Osteoblast (primary cell): ENCODE measurements at places on chromosomes 3 and 15.

- DNase-seq = no peak
These were observed 245.4 kb downstream of the ERC2 start for GRCh38 chr3:56222866-56223265.

DNA sequence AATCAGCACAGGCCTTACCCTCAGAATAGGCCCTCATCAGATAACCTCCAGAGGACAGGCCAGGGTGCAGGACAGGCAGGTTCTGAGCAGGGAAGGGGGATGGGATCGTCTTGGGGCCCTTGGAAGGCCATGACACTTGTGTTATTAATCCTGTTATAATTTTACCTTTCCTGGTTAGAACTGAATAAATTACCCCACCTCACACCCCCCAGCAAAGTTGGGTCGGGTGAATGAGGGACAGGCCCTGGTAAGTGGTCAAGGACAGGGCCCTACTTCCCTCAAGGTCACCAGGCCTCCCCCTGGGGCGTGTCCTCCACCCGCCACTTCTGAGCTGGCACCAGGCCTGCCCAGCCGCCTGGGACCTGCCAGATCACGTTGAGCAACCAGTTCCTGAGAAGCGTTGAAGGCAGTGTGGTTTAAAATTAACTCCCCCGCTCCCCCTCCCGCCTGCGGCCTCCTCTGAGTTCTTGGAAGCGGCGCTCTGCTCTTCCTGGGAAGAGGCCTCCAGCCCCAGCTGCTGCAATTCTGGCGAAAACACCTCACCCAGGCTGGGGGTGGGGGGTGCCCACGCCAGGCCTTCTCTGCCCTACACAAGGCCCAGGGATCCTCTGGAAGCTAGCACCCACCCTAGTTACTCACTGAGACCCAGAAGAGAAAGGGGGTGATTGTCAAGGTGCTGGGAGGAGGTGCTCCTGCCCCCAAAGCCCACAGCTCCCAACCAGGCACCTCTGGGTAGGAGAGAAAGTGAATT is 10.6 kb downstream of the CISH start:
- DNase-seq = peak; percentile 97

DNA sequence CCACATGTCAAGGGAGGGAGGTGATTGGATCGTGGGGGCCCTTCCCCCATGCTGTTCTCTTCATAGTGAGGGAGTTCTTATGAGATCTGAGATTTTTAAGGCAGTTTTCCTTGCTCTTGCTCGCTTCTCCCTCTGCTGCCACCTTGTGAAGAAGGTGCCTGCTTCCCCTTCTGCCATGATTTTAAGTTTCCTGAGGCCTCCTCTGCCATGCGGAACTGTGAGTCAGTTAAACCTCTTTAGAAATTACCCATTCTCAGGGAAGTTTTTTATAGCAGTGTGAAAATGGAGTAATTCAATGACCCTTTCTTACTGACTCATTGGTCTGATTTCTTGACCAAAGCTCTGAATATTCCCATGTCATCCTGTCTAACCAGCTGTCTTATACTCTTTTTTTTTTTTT is 484.4 kb upstream of the TPRG1 start:
- DNase-seq = no peak

GRCh38 chr3:182284793-182285192 is 508.5 kb upstream of the ATP11B start:
- DNase-seq = no peak

DNA sequence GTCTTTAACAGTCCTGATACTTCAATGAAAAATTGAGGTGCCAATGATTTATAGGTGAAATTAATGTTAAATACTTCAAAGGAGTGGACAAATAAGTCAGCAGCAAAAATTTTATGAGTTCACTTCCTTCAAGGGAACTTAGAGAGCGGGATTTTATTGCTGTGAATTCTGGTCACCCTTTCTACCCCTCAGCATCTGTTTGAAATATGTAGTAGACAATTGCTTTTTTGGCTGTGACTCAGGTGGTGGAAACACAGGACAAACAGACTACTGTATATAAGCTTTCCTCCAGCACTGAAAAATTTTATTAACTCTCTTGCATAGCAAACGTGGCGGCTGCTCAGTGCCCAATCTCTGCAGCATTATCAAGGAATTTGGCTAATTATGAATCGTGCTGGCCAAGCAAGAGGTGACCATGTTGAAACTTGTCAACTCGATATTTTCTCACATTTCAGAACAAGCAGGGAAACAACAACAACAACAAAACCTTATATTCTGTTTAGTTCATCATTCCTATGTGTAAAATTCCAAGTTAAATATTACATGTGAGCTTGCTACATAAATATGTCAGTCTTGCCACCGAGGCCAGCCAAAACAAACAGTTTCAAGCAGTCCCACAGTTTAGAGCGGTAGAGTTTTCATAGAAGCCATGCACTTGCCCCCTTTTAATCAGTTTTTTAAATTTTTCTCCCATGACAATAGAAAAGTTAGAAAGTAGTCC is 420.2 kb downstream of the FOXP1 start:
- no peak for DNase-seq

- DNase-seq = peak; percentile 11
These were observed 64.8 kb downstream of the IGF2BP2 start for GRCh38 chr3:185760088-185760487.

- DNase-seq = peak; percentile 98
These were observed 437 bp downstream of the KLF13 start for GRCh38 chr15:31326875-31327668.

- no peak for DNase-seq
These were observed 52.3 kb upstream of the FGF7 start for GRCh38 chr15:49370782-49371181.

GRCh38 chr3:158488670-158489069 is 82.3 kb upstream of the MLF1 start:
- no peak for DNase-seq

GRCh38 chr3:126533506-126533905 is 9.6 kb downstream of the CHST13 start:
- no peak for DNase-seq

- peak; percentile 91 for DNase-seq
These were observed 504.2 kb upstream of the PROK2 start for GRCh38 chr3:72288955-72289691.

DNA sequence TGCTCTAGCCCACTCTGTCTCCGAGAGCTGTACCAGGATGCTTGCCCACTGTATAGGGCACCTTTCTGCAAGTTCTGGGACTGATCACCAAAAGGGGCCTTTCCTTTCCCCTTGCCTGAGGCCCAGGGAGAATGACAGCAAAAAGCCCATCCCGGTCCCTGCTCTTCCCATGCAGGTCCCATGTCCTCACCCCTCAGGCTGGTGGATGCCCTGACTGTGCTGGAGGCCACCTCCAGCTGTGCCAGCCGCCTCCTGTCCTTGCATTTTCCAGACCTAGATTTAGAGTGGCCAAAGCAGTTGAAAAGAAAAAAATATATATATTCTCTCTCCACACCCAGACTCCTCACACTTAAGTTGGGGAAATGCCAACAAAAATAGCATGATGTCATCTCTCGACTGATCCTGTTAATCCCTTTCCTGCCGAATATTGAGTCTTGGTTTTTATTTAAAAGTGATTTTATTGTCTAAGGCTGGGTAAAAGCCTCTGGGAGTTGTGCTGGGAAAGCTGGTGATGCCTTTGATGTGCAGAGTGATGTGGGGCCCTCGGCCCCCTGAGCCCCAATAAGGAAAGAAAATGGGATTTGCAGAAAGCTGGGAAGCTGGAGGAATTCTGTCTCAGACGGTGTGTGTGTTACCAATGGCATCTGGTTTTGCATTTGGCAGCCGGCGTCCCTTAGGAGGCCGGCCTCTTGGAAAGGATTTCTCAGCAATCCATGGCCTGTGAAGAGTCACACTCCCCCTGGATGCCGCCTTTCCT is 29.3 kb upstream of the TPM1 start:
- DNase-seq = peak; percentile 67

DNA sequence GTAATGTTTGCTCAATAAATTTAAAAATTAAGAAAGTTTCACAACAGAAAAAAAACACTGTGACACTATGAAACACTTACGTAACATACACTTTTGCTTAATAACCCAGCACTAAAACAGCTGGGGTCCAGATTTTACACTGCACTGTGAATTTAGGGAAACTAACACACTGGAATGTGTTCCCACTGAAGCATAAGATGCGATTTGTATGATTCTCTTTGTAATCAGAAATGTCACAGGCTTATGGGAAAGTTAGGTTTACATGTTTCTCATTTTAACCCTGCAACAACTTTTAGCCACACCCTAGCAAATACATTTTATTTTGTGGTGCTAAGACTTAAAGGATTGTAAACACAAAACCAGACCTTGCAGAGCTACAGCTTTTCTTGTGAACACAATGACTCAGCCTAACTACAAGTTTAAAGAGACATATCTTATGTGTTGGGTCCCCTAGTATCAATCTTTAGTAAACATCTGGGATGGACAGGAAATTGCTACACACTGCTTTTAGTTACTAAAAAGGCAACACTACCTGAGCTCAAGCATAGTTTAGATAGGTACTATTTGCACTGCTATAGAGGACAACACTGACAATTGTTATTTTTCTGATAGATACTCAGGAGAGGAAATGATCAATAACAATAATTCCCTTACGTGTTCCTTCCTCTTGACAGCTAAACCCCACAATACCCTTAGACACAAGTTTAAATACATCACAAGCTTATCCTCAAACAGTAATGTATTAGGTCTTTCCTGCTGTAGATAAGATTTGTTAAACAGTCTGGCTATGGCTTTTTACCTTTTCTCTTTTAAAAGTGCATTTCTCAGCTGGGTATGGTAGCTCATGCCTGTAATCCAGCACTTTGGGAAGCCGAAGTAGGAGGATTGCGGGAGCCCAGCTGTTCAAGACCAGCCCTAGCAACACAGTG is 3.8 kb downstream of the PLD1 start:
- peak; percentile 89 for DNase-seq

GRCh38 chr3:119243712-119244111 is 3.0 kb upstream of the B4GALT4 start:
- DNase-seq = no peak
